ENCODE measurements at places on chromosomes 5 and 9.

- no peak for DNase-seq
Observed at GRCh38 chr5:15823398-15823797, 323.4 kb downstream of the FBXL7 start.

GRCh38 chr5:22465177-22465576 lies 388.0 kb downstream of the CDH12 start:
- no peak for DNase-seq

DNA sequence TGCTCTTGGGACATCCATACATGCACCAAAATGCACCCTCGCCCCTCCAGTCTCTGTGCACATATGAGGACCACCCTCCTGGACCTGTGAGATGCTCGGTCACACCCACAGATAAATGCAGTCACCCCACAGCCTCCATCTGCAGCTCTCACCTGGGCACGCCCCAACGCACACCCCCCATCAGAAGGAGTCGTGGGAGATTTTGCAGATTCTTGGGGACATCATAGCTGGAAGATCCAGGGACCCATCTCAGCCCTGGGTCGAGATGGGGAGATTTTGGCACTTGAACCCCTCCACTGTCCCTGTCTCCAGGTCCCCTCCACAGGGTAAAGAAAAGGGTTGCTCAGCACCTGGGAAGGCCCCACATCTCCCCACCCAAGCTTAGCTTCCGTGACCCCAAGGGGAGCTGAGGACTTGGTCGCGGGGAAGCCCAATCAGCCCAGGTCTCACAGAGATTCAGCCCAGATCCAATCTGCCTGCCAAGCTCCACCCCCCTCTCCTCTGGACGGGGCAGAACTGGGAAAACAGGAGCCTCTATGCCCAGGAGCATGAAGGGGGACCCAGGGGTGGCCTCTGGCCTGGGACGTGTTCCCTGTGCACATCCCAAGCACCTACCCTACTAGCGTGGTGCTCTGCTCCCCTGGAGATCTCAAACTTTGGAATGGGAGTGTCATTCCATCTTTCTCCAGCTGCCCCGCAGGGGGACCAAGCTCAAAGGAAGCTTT lies 89.2 kb upstream of the LMX1B start:
- no peak for DNase-seq

GRCh38 chr5:66306105-66306843 lies 162.2 kb downstream of the SREK1 start:
- no peak for DNase-seq

- no peak for DNase-seq
Observed at GRCh38 chr9:33676746-33677505, 118.4 kb upstream of the PRSS3 start.

GRCh38 chr9:126020836-126021235 lies 273.7 kb downstream of the PBX3 start:
- DNase-seq, result no peak

- no peak for DNase-seq
Observed at GRCh38 chr5:165209101-165209727, 1703.8 kb downstream of the MAT2B start.

DNA sequence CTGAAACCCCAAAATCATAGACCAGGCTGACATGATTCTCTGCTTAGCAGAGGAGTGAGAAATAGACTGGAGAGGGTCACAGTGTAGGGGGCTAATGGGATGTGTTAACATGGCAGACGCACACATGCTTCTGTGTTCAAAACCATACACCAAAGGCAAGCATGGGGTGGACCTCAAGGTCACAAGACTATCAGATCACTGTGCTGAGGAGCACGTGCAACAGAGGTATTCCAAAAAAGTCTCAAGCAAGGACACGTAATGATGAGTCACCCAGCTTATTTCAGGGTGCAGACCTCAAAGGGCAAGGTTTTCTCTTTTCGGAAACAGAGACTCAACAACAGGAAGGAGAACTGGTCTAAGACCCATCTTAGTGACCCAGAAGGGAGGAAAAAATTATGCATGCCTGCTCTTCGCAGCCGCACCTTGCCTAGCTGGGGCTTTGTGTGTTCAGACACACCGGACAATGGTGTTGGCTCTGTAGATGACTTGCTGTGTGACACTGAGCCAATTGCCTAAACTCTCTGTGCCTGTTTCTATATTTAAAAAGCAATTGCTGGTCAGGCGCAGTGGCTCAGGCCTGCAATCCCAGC lies 20.3 kb downstream of the WHRN start:
- DNase-seq, result peak; percentile 19

DNA sequence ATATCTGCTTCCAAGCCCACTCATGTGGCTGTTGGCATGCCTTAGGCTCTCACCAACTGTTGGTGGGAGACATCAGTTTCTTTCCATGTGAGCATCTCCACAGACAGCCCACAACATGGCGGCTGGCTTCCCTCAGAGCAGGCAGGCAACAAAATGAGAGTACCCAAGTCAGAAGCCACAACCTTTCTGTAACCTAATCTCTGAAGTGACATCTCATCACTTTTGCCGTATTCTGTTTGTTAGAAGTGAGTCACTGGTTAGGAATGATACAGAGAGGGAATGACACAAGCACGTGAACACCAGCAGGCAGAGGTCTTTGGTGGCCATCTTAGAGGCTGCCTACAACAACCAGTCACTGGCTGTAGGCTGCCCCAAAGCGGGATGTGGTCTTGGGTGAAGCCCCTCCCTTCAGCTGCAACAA lies 88.6 kb upstream of the RASGRF2 start:
- DNase-seq, result no peak

GRCh38 chr9:16708656-16709435 lies 161.6 kb downstream of the BNC2 start:
- no peak for DNase-seq
